ENCODE measurements at places on chromosomes 2 and 18. TPM values are rescaled to one million over a fixed set of nuclear protein-coding genes. Genes with fewer than 3 reads are reported as not detected.

RTP5 gene
- not detected for polyA plus RNA-seq

- no peak for DNase-seq
Observed at GRCh38 chr2:86417961-86418360, 23.2 kb upstream of the KDM3A start.

DNA sequence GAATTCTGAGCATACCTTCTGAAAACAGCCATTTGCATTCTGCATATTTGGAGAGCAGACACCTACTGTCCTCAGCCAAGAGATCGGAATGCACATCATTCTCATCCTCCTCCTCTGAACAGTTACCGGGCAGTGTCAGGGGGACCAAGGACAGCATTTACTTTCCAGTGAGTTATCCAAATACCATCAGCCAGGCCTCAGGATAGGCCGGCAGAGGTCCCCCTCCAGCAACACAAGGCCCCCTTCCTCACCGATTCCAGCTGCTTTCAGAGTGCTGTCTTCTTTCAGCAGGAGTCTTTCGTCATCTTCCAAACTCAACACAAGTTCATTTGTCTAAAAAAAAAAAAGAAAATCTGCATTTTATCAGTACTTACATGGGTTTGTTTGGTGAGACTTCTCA, 55.3 kb downstream of the C2orf76 start:
- DNase-seq, result no peak

- DNase-seq, result no peak
Observed at GRCh38 chr2:233260661-233261060, 9.2 kb downstream of the ATG16L1 start.

GRCh38 chr2:60441800-60442199, 111.7 kb downstream of the BCL11A start:
- no peak for DNase-seq

DNA sequence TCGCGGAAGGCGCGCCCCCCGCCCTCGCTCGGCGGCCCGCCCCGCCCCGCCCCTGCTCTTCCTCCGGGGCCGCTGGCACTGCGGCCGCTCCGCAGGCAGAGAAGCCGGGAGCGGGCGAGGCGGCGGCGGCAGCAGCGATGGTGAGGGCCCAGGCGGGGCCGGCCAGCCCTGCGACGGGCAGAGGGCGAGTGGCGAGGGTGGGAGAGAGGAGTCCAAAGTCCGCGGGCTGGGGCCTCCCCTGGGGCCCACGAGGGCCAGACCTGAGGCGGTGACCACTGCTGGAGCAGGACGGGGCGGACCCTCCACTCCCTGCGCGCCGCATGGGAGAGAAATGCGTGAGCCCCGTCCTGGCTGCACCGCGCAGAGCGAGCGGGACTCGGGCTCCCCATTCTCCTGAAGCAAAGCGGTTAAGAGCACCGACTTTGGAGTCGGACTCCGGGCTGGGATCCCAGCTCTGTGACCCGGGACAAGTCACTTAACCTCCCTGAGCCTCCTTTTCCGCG, at the start of gene VAMP5:
Gene VAMP5, plus strand, starts transcription at position 78 of the 503 bp plus-strand sequence. Its CDS starts 60 bp downstream, at position 138.
- no peak for DNase-seq

DNA sequence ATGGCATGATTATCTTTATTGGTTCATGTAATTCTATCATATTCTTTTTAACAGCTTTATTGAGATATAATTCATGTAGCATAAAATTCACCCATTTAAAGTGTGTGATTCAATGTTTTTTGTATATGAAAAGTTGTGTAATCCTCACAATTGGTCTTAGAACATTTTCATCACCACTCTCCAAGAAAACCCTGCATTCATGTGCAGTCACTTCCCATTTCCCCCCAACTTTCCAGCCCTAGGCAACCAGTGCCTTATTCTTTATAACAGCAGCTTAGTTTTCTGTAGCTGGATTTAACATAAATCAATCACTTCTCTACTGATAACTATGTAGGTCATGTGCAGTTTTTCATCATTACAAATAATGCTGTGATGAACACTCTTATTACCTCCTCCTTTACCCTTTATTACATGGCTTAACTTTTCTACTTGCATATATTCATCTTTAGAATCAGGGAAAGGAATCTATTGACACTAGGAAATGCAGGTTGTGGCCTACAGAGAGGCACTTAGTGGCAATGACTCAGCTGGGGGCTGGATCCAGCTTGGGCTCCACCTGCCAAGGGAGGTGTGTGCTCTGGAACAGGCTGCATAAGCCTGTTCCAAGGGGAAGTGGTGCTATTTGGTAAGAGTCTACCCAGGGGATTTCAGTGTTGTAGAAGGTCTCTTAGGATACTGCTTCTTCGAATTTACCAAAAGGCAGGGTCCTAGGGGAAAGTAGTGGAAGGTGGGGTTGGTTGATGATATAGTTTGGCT, 89.1 kb downstream of the ETAA1 start:
- no peak for DNase-seq

DNA sequence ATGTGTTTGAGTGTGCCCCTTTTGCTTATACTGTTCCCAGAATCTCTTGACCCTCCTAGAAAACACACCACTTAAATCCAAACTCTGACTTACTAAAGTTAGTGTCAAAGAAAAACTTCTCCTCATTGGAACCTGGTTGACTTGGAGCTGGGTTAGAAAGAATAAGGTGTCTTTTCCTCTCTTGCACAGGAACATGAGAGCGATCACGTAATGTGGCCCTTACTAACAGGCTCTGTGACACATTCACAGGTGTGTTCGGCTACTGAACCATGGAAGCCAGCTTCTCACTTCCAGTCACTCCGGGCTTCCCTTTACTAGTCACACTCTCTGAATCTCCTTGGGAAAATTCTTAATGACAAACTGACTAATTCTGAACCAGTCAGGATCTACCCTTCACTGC, 5.4 kb upstream of the POU3F3 start:
- no peak for DNase-seq

- DNase-seq, result no peak
Observed at GRCh38 chr2:26585100-26585499, 56.1 kb downstream of the CIB4 start.

CDH20 gene
- not detected for polyA plus RNA-seq

- DNase-seq, result no peak
Observed at GRCh38 chr2:49928551-49928950, 774.2 kb upstream of the FSHR start.

NTSR2 gene
- not detected for polyA plus RNA-seq

DNA sequence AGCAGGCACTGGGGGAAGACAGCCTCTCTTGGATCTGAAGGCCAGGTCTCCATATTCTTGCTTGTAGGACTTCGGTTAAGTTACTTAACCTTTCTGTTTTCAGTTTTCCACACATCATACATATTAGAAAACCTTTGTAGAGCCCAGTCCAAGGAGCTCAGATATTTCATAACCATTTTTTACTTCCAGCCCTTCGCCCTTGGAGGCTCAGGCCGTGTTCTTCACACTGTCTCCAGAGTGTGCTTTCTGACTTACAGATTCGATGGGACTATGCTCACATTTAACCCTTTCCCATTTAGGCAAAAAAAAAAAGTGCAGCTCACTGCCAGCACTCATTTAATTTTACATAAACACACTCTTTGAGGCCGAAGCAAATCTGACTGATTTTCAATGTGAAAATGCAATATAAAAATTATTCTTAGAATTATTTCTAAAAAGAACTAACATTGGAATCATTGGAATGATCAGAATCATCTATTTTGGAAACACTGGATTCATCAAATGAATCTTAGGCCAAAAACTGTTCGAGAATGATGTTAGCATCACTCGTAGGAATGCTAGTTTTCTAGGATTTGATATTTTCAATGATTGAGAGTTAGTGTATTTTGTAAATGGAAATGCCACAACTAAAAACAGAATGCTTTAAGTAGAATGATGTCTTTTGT, 55.0 kb downstream of the MTHFD2 start:
- DNase-seq, result no peak

- no peak for DNase-seq
Observed at GRCh38 chr2:149562324-149562723, 25.3 kb downstream of the MMADHC start.

- no peak for DNase-seq
Observed at GRCh38 chr2:73700661-73701447, 36.3 kb downstream of the TPRKB start.

- no peak for DNase-seq
Observed at GRCh38 chr2:222952204-222952603, 91.4 kb downstream of the ACSL3 start.

DNA sequence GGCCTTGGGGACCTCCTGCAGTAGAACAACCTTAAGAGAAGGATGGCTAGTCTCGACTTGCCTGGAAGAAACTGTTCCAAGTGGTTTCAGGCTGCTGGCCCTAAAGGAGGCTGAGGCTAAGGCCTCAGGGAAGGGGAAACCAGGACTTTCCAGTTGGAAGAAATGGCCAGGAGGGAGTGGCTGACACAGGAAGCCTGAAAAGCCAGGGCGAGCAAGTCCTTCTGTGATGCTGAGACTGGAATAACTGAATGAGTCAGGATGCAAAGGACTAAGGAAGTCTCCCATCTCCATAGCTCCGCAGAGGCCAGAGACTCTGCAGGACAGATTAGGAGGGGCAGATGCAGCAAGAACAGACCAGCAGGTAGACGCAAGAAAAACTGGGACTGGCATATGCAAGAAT, 7.4 kb downstream of the HTRA2 start:
- no peak for DNase-seq

- DNase-seq, result no peak
Observed at GRCh38 chr2:147550995-147551731, 293.7 kb upstream of the ACVR2A start.

DNA sequence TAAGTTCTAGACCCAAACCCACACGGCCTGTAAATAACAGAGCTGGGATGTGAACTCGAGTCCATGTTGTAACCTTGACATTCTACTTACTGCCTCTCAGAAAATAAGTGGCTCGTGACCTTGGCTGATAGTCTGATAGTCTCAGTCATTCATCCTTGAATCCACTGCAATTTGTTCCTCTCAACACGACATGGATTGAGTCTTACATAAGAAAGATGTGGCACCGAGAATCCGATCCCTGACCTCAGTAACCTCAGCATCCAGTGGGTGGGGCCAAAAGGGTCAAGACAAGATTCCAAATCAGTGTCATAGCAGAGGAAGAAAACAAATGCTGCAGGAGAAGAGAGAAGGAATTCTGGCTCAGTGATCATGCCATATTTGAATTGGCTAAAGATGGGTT, 97.6 kb downstream of the MAPRE2 start:
- DNase-seq, result no peak

- no peak for DNase-seq
Observed at GRCh38 chr2:176128982-176129796, at the start of gene HOXD8. HOXD8 (plus strand) TSS chr2:176129705; CDS start chr2:176130367, 662 bp downstream.

GRCh38 chr2:68825866-68826265, 45.3 kb downstream of the BMP10 start:
- DNase-seq, result no peak

LINC00305 gene
- not detected for polyA plus RNA-seq

GRCh38 chr2:45323344-45323743, 287.7 kb downstream of the SRBD1 start:
- DNase-seq, result no peak

APOB gene
- polyA plus RNA-seq, result not detected

DNA sequence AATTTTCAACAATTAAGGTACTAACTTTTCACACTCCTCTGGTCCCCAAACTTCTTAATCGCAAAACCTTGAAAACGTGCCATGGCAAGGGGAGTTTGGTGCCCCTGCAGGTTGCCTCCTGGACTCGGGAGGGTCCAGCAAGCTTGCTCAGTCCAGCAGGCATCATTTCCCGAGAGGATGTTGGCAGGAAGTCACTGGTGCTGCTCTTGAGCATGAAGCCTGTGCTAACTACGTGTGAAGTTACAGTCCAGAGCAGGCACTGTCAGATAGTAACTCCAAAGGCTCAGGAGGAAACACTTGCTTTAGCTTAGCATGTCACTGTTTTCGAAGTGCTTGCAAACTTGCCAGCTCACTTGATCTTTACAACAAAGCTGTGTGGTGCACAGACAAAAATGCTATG, 215.4 kb downstream of the MYCN start:
- DNase-seq, result no peak

UPP2 gene
- not detected for polyA plus RNA-seq

DNA sequence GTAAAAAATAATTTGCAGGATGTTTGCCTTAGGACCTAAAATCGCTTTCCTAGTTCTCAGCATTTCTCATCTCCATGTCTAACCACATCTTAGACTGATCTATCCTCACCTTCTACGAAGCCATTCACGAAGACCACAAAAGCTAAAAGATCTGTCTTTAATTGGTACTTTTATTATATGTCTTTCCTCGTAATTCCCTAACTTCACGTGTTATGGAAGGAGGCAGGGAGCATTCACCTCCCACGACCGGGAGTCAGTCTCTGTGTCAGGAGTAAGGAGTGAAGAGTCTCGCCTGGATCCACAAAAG, 1.6 kb downstream of the DLGAP1 start:
- no peak for DNase-seq

DNA sequence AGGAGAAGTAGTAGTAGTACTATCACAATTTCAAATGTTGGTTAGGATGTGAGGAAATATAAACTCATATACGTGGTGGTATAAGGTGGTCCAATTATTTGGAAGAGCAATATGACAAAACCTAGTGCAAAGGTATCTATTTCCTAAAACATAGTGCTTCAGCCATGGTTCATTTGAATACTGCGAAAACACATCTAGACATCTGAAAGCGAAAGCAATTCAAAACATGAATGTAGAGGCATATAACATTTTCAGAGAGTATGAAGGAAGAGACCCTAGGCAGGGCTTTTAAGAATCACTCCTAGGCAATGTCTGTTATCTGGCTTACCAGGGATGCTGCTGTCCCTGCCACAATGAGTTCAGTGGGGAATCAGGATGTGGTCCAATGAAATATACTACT, 1085.8 kb downstream of the TDRD15 start:
- DNase-seq, result no peak

STON1 gene
- polyA plus RNA-seq, result 13.5 TPM

DNA sequence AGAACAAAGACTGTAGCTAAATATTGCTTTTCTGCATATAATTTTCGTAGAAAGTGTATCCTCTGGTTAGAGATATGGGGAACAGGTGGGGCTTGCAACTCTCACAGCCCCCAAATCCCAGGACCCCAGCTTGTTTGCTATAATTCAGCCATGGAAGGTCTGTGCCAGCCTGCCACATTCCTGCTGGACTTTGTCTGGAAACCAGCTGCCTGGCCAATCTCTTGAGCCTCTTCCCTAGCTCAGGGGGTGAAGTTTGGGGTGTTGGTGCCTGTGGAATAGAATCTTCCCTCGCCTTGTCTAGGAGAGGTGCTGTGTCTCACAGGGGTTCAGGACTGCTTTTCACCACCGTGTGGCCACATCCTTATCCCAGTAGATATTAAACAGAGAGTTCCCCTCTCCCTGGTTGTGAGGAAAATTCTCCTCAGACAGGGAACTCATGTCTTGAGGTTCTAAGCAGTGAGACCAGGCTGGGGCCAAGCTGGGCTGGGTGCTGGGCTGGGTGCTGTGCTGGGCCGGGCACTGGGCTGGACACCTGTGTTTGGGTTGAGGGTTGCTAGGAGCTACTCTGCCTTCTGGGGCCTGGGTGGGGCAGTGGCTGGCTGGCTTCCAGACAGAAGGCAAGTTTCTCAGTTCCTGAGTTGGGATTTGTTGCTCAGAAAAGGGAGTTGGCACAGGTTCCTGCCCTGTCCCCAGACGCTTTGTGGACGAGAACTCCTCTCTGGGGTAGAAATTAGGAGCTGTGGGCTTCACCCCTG, 12.3 kb downstream of the TOGARAM2 start:
- no peak for DNase-seq

GRCh38 chr2:239381709-239382134, 19.1 kb downstream of the HDAC4 start:
- no peak for DNase-seq

Data from AG04450 (cell line).